ENCODE measurements at places on chromosomes 2 and 18.

GRCh38 chr2:74749432-74749831 lies 84.5 kb upstream of the HK2 start:
- no peak for DNase-seq
- no peaks in the 10 kb centered on the region for H3K36me3 ChIP-seq
- no peak overlapping the region for H3K4me3 ChIP-seq
- H3K27ac ChIP-seq, result no peak overlapping the region
- H3K4me1 ChIP-seq, result peaks cover under 1% of the 10 kb centered on the region
- peaks cover 12% of the 10 kb centered on the region for H3K27me3 ChIP-seq

- no peak for DNase-seq
- H3K27me3 ChIP-seq, result peaks cover 3% of the 10 kb centered on the region
- no peak overlapping the region for H3K4me3 ChIP-seq
- no peaks in the 10 kb centered on the region for H3K4me1 ChIP-seq
These were observed 25.5 kb upstream of the NFE2L2 start for GRCh38 chr2:177289824-177290628.

- peak within 1 kb of the TSS; percentile 86 for H3K4me3 ChIP-seq
- H3K27ac ChIP-seq, result no peak within 1 kb of the TSS
- peak; percentile 21 for DNase-seq
- H3K4me1 ChIP-seq, result peaks cover 16% of the 10 kb centered on the region
- no peaks in the 10 kb centered on the region for H3K36me3 ChIP-seq
These were observed at the start of gene SP110 for GRCh38 chr2:230219419-230220331. Gene SP110 (minus strand): TSS chr2:230219984. CDS start chr2:230216927, 3,057 bp downstream.

DNA sequence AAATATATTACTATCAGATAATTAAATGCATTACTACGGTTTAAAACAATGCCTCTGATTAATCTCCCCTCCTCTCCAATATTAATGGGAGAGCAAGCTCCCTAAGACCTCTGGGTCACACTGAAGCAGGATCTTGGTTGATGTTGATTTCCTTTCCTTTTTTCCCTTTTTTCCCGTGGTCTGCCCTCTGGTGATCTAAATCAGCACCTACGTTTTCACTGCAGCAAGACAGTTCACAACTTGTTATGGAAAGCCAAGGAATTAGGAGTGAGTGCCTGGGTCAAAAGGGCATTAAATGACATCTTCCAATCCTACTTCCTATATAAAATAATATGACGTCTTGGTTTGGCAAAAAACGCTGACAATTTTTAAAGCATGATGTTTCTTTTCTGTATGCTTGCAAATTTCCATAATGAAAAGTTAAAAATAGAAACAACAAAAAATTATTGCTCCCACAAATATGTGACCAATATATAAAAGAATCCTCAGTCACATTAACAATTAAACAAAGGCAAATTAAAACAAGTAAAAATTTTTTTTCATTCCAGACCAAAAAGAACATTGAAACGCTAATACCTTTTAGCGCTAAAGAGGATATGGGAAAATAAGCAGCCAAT lies 7.9 kb upstream of the CFAP36 start:
- no peaks in the 10 kb centered on the region for H3K36me3 ChIP-seq
- H3K27me3 ChIP-seq, result peaks cover 8% of the 10 kb centered on the region
- DNase-seq, result peak; percentile 22
- no peak overlapping the region for H3K27ac ChIP-seq
- H3K4me1 ChIP-seq, result peaks cover 5% of the 10 kb centered on the region

DNA sequence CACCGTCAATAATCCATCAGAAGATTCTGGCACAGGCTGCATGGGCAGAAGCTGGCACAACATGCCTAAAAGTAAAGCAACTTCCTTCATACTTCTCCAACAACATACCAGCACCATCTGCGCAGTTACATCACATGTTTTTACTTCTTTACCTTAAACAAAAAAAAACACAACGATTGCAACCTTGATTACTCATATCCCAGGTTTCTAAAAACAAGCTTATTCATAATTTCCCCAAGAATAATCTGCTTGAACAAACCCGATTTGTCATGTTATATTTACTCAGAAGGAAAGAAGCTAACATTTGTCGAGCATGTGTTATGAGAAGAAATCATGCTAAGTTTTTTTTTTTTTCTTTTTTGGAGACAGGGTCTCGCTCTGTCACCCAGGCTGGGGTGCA lies 54.7 kb downstream of the THADA start:
- H3K36me3 ChIP-seq, result peaks cover under 1% of the 10 kb centered on the region
- H3K4me1 ChIP-seq, result no peaks in the 10 kb centered on the region
- peaks cover 3% of the 10 kb centered on the region for H3K27me3 ChIP-seq
- no peak overlapping the region for H3K27ac ChIP-seq
- H3K4me3 ChIP-seq, result no peak overlapping the region

GRCh38 chr2:41886757-41887156 lies 161.1 kb upstream of the PKDCC start:
- peaks cover 95% of the 10 kb centered on the region for H3K27me3 ChIP-seq
- no peaks in the 10 kb centered on the region for H3K36me3 ChIP-seq

DNA sequence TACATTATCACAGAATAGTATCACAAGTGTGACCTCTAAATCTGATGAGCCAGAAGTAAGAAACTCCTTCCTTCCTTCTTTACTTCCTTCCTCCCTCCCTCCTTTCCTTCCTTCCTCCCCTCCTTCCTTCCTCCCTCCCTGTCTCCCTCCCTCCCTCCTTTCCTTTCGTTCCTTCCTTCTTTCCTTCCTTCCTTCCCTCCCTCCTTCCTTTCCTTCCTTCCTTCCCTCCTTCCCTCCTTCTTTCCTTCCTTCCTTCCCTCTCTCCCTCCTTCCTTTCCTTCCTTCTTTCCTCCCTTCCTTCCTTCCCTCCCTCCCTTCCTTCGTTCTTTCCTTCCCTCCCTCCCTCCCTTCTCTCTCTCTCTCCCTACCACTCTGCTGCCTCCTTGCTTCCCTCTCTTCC lies 359.2 kb downstream of the OSR1 start:
- no peak overlapping the region for H3K4me3 ChIP-seq
- H3K27ac ChIP-seq, result no peak overlapping the region
- H3K36me3 ChIP-seq, result peaks cover 12% of the 10 kb centered on the region
- no peak for DNase-seq
- H3K27me3 ChIP-seq, result peaks cover 9% of the 10 kb centered on the region

DNA sequence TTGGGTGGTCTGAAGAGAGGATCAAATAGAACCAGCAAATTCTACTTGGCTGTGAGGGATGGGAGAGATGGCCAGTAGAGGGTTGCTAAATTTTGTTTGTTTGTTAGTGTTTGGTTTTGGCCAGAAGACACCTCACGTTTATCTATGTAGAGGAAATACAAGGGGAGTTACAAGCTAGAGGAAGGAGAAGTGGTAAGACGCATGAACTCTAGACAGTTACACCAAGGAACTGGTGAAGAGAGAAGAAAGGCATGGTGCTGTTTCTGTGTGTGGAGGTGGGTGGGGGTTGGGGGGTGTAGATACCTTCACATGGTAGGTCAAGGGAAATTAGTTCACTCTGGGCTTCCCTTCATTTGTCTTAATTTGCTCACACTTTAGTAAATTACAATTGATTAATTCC lies 25.6 kb downstream of the RASGRP3 start:
- H3K27ac ChIP-seq, result no peak overlapping the region
- no peak overlapping the region for H3K4me3 ChIP-seq
- peaks cover 12% of the 10 kb centered on the region for H3K4me1 ChIP-seq
- H3K27me3 ChIP-seq, result peaks cover 2% of the 10 kb centered on the region
- no peak for DNase-seq

DNA sequence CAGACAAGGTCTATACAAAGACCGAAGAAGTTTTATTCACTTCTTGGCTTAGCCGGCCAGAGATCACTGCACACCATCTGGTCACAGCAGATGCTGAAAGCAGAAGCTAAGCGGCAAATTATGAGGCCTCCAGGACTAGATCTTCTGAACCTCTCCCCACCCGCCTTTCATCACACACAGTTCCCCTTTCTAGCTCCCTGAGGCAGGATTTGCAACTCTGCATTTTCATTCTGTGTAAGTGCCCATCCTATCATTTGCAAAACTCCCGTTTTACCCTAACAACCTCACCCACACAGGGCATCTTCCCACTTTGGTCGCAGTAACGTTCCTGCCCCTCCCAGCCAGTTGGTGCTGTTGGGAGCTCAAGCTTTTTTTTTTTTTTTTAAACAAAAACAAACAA lies 3.1 kb upstream of the MOB1A start:
- peaks cover 6% of the 10 kb centered on the region for H3K36me3 ChIP-seq
- H3K27me3 ChIP-seq, result peaks cover 8% of the 10 kb centered on the region
- H3K4me3 ChIP-seq, result no peak overlapping the region
